ENCODE measurements at places on chromosomes 5 and 9.

GRCh38 chr5:54049963-54050362 is 260.4 kb downstream of the ARL15 start:
- no peak for DNase-seq

- no peak for DNase-seq
Observed at GRCh38 chr5:94793113-94793815, 174.8 kb downstream of the SLF1 start.

- DNase-seq: no peak
Observed at GRCh38 chr5:92922231-92922967, 658.6 kb downstream of the NR2F1-AS1 start.

DNA sequence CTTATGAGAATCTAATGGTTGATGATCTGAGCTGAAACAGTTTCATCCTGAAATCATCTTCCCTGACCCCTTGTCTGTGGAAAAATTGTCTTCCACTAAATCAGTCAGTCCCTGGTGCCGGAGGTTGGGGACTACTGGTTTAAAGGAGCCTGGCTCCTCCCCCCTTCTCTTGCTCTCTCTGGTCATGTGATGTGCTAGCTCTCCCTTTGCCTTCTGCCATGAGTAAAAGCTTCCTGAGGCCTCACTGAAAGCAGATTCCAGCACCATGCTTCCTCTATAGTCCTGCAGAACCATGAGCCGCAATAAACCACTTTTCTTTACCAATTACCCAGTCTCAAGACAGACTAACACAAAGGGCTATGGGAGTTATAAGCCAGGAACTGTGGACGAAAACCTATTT is 54.7 kb downstream of the RASA1 start:
- no peak for DNase-seq

GRCh38 chr9:37621273-37622121 is 29.1 kb upstream of the TOMM5 start:
- no peak for DNase-seq

DNA sequence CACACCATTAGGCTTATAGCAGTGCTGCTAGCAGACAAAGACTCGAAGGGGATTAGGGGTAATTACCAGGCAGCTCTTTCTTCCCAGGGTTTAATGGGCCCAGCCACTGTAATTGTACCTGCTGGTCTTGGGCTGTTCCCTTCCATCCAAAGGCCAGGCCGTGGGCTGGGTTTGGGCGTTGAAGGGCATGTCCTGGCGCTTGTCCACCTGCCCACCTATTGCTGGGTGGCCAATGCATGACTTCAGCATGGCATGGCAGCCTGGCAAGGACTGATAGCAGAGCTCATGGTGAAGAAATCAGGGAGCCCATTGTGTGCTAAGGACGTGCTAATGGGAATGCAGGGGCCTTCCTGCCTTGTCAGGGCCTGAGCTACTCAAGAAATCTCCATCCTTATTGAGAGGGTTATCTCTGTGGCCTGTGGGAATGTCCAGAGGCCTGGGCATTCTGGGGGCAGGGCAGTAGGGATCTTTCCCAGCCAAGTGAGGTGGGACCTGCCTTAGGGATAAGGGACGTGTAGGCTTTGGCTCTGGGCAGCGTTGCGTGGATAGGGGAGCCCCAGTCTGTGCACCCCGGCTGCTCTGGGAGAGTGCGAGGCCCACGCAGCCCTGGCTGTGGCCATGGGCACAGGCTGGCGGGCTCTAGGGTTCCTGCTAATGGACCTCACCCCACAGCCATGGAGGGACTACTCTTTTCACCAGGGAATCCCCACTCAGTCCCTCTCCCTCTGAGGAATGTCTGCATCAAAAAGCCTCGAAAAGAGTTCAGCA is 116.1 kb upstream of the PITX1 start:
- DNase-seq: no peak

- peak; percentile 44 for DNase-seq
Observed at GRCh38 chr9:116959809-116960208, 272.7 kb downstream of the TRIM32 start.

- DNase-seq: no peak
Observed at GRCh38 chr5:143791848-143792731, 19.9 kb upstream of the HMHB1 start.

GRCh38 chr5:149344151-149344550 is 1.1 kb upstream of the GRPEL2 start:
- no peak for DNase-seq

DNA sequence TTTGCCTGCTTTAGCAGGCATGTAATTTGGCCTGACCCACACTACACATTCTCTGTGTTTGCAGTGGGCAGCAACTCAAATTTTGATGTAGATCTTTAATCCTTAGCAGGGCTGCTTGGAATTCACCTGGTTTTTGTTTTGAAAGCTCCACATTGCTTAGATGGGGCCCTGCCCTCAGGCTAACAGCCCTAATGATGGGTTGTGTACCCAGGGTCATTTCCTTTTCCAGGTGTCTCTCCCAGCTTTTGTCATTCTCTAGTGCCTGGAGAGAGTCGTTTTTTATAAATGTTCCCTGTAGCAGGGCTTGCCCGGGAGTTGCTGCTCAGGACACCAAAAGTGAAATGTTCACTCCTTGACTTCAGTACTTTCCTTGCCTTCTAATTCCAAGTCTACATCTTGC is 126.3 kb downstream of the TRIO start:
- no peak for DNase-seq

DNA sequence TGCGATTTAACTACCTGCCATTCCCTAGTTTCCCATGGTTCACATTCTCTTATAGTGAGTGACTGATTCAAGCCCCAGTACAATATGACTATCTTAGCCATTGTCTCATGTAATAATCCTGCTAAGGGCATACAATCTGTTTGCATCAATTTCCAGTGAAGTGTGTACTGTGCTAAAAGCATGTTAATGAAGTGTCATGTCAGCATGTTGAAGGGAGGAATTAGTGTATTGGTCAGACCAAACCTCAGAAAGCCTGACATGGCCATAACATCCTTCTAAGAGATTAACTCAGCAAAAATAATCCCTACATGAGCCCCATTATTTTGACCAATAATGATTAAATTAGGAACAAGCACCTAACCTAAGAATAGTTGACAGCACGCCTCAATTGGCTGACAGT is 442.4 kb downstream of the ENC1 start:
- no peak for DNase-seq

DNA sequence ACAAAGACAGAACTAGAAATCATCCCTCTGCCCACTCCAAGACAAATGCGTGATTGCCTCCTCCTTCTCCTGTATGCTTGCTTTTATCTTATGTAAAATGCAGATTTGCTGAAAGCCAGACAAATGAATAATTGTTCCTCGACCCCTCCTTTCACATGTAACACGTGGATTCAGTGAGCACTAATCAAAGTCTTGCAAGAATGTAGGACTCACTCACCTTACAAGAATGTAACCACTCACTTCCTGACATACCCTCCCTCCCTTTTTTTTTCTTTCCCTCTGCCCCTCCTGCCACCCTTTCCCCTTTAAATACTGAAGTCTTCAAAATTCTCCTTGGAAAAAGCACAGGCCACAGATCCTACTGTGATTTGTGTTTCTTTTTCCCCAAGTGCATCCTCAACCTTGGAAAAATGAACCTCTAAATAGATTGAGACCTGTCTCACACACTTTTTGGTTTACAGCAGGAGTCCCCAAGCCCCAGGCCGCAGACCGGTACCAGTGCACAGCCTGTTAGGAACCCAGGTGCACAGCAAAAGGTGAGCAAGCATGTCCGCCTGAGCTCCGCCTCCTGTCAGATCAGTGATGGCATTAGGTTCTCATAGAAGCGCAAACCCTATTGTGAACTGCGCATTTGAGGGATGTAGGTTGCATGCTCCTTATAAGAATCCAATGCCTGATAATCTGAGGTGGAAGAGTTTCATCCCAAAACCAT is 29.4 kb upstream of the HSD17B3 start:
- DNase-seq: no peak

DNA sequence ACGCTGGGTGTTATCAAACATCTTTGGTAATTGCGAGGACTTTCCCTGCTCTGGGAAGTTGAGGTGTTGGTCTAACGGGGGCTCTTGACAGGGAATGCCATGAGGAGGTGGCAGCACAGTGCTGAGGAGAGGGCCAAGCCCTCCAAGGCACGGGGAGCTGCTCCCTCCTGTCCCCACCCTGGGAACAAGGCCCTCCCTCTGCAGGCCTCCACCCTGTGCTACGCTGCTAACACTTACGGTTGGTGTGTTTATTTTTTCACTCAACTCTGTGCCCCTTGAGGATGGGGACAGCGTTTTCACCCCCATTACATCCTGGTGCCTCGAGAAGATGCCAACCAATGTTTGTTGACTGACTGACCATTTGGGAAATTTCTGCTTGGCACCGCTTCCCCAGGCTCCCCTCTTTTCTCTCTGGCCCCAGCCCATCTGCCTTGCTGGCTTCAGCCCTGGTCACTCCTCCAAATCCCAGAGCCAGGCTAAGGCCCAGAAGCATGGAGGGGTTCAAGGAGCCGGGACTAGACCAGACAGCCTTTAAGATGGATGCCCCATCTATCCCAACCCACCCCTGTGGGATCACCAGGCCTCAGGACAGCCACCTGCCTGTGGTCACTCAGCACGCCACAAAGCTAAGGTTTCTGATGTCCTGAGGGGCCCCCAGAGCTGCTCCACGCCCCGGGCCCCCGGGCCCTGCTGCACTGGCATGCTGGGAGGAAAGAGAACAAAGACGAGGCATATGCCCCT is 125.7 kb downstream of the BARX1 start:
- DNase-seq: no peak

GRCh38 chr5:9264301-9264700 is 281.6 kb downstream of the SEMA5A start:
- no peak for DNase-seq

DNA sequence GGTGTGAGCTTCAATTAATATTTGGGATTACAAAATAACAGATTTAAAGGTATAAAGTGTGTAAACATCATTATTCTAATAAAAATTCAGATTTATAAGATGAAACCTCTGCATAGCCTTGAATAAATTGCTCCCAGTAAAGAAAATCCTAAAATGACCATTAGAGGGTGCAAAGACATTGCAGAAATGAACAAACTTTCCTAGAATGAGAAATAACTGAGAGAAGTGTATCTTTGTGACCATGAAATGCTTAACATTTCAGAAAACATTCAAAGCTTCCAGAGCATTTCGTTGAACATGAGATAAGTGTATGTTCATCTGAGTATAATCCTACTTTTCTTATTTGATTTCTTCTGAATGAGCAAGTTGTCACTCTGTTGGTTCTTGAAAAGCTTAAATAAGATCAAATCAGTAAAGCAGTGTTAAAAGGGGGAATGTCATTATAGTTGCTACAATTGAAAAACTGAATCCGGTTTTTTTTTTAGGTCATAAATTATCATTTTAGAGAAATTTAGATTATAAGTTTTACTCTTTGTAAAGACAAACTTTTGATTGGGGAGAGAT is 24.7 kb upstream of the NUDT12 start:
- DNase-seq: peak; percentile 35

- no peak for DNase-seq
Observed at GRCh38 chr9:17824616-17825264, 245.9 kb downstream of the SH3GL2 start.
